ENCODE measurements at places on chromosomes 16 and 17.
A peak's percentile ranks its signal among the peaks of the same experiment; 100 is the strongest.

GRCh38 chr17:348692-349425, 3.7 kb downstream of the RPH3AL start:
- no peak for DNase-seq

DNA sequence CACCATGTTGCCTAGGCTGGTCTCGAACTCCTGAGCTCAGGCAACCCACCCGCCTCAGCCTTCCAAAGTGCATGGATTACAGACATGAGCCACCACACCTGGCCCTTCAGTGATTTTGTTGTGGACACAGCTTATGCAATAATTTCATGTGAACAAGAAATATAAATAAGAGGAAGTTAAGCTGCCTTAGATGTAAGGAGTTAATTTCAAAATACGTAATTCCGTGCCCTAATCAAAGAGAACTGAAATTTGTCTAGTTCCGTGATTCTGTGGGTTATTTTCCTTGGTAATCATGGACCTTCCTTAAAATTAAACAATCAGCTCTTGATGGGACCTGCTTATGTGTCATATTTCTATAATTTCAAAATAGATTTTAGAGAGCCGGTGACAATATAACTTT, 11.9 kb downstream of the TVP23A start:
- no peak for DNase-seq

- no peak for DNase-seq
Measured at GRCh38 chr17:66040402-66040801, 151.5 kb downstream of the CEP112 start.

- no peak for DNase-seq
Measured at GRCh38 chr17:10063730-10064241, 134.6 kb downstream of the GAS7 start.

DNA sequence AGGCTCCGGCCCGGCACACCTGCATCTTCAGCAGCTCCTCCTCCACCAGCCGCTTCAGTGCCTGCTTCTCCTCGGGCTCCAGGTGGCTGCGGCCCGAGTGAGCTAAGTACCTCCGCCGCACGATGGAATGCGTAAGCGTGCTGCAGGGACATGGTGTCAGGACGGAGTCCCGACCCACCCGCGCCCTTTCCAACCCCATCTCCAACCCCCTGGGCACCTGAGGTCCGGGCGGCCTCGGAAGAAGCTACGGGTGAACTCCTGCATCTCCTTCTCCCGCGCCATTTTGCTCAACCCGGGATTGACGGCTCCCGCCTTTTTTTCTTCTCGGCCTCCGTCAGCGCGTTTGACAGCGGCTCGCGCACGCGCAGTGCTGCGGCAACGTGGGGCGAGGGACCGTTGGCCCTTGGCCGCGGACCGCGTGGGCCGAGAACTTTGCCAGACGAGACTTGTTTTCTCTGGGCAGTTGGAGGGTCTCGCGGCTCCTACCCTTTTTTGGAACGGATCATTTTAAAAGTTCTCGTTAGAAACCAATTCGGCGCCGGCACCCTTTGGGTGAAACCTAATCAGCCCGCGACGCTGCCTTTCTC, at the start of gene HIRIP3:
TSS of gene HIRIP3 (minus strand) at position 294 of the 587 bp plus-strand sequence. CDS start at position 282, 12 bp downstream.
- peak; percentile 91 for DNase-seq

- no peak for DNase-seq
Measured at GRCh38 chr16:24833352-24833751, 12.4 kb upstream of the SLC5A11 start.

DNA sequence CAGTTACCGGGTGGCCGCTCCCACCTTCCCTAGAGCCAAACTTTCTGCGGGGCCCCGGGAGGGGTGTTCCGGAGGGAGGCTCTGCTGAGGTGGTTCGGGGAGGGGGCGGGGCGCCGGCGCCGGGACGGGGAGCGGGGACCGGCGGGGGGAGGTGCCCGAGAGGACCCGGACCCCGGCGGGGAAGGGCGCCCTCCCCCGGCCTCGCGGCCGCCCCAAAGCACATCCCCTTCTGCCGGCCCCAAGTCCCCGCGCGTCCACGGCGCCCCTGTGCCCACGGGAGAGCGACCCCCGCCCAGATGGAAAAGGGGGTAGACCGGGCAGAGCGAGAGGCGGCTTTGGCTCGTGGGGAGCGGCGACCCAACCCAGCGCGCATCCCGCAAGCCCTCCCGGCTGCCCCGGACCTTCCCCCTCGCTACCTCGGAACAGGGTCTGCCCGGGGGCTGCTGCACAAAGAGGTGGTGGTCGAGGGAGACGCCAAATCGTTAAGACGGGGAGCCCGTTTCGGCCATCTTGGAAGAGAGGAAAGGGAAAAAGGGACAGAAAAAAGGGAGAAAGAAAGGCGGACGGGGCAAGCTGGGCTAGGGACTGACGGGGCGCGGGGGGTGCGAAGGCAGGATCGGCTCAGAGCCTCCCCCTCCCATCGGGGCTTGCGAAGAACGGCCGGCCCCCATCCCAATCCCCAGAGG, 530 bp downstream of the PCGF2 start:
- peak; percentile 78 for DNase-seq

GRCh38 chr17:54972406-54973138, 4.0 kb downstream of the STXBP4 start:
- DNase-seq, result no peak

DNA sequence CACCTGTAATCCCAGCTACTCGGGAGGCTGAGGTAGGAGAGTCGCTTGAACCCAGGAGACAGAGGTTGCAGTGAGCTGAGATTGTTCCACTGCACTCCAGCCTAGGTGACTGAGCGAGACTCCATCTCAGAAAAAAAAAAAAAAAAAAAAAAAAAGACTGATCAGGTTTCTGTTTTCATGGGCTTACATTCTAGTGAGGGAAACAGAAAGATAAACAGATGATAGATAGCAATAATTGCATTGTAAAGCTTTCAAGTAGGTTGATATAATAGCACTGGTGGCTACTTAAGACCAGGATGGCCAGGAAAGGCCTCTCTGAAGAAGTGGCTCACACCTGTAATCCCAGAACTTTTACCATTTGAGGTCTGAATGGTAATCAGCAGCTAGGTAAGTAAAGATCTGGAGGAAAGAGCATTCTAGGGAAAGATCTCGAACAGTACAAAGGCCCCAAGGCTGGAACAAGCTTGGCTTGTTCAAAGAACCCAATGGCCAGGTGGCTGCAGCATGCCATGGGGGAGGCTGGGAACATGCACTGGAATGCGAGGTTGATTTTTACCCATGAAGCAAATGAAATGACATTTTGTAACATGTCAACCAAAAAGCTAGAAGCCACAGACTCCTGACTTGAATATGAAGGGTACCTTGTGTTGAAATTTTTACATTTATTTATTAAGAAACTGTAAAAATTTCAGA, 108.3 kb upstream of the DHX40 start:
- DNase-seq, result no peak

- peak; percentile 40 for DNase-seq
Measured at GRCh38 chr17:81002409-81003361, 11.0 kb downstream of the CHMP6 start.

GRCh38 chr17:6070913-6071511, 833 bp downstream of the WSCD1 start:
- DNase-seq, result peak; percentile 64

DNA sequence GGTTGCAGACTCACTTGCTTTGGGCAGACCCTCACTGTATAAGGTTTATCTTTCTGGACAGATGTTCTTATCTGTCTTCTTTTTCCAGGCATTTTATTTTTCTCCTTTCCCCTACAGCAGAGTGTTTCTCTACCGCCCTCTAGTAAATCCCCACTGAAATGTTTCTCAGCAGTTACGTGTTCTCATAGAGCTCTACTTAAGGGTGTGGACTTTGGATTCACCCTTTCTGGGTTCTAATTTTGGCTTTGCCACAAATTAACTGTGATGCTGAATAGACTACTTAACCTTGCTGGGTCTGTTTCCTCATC, 2.0 kb downstream of the ADAT1 start:
- DNase-seq, result peak; percentile 68

DNA sequence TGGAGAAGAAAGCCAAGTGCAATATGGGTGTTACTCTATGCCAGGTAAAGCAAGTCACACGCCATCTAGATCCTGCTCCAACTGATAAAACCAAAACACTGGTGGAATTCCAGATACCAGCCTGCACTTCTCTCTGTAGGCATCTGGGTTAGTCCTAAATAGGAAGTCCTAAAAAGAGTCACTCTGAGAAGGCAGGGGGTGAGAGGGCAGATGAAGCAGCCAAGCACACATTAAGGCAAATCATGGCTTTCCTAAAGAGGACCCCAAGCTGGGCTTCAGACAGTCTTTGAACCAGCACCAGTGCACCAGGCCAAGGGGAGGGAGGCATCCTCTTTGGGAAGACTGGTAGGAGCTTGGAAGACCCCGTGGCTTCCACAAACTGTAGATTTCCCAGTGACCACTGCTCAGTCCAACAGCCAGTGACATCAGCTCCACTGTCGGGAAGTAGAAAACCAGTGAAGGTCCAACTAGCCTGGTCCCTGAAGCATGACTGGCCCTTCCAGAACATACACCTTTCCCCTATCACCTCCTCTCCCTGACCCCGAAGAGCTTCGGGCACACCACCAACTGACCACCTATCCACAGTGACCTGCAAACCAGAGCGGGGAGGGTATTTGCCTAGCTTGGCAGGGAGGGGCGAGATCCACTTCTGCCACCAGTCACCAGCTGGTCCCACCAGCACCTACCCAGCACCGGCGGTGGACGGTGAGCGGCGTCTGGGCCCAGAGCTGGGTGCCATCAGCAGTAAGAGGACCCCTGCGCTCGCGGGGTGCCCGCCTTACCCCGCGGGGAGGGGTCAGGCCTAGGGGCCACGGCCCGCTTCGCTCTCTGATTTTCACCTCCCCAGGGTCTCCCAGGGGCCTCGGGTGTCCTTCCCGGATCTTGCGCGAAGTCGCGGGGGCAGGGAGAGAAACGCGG, 1.0 kb downstream of the LITAF start:
- peak; percentile 48 for DNase-seq

GRCh38 chr16:61909074-61909473, 127.2 kb downstream of the CDH8 start:
- DNase-seq, result no peak

DNA sequence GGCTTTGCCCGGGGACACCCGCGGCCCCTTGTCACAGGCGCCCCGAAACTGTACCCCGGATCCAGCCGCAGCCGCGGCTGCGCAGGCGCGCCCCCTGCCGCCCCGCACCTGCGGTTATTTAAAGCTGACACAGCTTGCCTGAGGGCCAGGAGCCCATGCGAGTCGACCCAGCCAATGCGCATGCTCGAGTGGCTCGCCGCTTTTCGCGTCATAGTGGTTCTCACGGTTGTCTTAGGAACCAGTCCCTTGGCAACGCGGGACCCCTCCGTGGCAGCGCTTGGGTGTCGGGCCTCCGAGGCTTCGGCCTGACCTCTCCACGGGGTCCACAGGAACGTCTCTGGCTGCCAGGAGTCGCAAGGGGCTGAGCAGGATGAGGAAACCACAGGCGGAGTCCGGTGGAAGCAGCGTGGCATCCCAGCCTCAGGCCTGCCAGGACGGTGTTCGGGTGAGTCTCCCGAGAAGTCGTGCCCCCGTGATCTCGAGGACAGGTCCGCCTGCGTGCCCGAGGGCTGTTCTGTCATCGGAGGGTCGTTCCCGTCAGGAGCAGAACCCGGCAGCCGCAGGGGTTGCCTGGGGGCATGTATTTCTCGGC, 716.9 kb downstream of the KCNJ18 start:
- no peak for DNase-seq

DNA sequence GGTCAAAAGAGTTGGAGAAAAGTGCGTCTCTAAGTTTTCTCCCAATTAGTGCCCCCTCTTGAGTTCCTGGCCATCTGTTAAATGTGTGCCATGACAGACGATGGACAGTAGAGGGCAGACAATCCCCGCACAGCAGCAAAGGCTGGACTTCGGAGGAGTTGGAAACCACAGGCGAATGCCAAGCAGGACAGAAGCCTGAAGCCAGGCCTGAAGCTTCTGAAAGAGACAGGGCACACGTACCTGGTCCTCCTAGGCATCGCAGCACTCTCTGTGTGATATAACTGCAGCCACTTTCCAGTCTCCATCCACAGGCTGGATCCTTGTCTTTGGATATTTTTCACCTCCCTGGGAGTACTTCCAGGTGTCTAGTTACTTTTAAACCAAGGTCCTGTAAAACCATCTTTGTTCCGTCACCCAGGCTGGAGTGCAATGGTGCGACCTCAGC, 14.5 kb downstream of the C17orf100 start:
- peak; percentile 91 for DNase-seq

All from adipocyte (in vitro differentiated cells).